ENCODE measurements at places on chromosomes 4 and X.

GRCh38 chrX:148047200-148047599, 66.1 kb downstream of the FMR1NB start:
- no peak for DNase-seq

GRCh38 chr4:83115000-83115399, 471 bp upstream of the PLAC8 start:
- no peak for DNase-seq

DNA sequence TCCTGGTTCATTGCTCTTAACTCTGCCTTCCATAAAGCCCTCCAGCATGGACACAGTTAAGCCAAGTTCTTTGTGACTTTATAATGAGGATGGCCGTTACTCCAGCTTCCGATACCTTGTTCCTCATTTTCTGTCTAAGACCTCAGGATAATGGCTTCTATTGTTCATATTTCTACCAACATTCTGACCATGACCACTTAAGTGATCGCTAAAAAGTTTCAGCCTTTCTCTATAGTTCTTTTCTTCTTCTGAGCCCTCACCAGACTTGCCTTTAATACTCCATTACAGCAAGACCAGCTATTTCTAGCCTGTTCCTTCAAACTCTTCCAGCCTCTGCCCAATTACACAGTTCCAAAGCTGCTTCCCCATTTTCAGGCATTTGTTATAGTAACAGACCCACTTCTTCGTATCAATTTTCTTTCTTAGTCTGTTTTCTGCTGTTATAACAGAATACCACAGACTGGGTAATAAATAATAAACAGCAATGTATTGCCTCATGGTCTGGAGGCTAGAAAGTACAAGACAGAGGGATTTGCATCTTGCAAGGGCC, 12.3 kb downstream of the RNF175 start:
- no peak for DNase-seq

- DNase-seq, result no peak
These were observed 292.9 kb downstream of the DCTD start for GRCh38 chr4:182624281-182624680.

- no peak for DNase-seq
These were observed 7.2 kb upstream of the C1QTNF7 start for GRCh38 chr4:15420642-15421041.

GRCh38 chr4:3779509-3779908, 13.3 kb downstream of the ADRA2C start:
- DNase-seq, result no peak

Data from omental fat pad (tissue), 4 donors.